Chondrocyte (in vitro differentiated cells): ENCODE measurements at places on chromosomes 2 and 18.

- no peak for DNase-seq
Measured at GRCh38 chr2:170822290-170823087, 5.8 kb downstream of the GAD1 start.

- DNase-seq = no peak
Measured at GRCh38 chr2:26300234-26300925, 45.6 kb upstream of the SELENOI start.

- no peak for DNase-seq
Measured at GRCh38 chr2:74584088-74584645, 29.6 kb downstream of the DOK1 start.

- DNase-seq = no peak
Measured at GRCh38 chr18:68861365-68861764, 63.5 kb downstream of the CCDC102B start.

- no peak for DNase-seq
Measured at GRCh38 chr2:61410185-61410584, 60.7 kb downstream of the USP34 start.

- no peak for DNase-seq
Measured at GRCh38 chr18:55370936-55371335, 217.1 kb downstream of the TCF4 start.

DNA sequence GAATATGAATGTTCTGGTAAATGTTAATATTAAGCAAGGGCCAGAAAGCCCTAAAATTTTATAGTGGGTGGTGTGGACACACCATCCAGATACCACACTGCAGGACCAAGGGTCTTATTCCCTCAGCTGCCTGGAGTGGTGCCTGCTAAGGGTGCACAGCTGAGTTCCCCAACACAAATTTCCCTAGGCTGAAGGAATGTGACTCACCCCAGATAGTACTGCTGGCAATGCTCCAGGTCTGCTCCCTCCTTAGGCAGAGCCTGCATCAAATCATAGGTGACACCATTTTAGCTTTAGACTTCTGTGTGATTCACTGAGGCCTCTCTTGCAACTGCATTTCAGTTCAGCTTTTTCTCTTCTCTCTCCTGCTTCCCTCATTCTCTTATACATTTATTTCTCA lies 321.1 kb downstream of the SATB2 start:
- no peak for DNase-seq

DNA sequence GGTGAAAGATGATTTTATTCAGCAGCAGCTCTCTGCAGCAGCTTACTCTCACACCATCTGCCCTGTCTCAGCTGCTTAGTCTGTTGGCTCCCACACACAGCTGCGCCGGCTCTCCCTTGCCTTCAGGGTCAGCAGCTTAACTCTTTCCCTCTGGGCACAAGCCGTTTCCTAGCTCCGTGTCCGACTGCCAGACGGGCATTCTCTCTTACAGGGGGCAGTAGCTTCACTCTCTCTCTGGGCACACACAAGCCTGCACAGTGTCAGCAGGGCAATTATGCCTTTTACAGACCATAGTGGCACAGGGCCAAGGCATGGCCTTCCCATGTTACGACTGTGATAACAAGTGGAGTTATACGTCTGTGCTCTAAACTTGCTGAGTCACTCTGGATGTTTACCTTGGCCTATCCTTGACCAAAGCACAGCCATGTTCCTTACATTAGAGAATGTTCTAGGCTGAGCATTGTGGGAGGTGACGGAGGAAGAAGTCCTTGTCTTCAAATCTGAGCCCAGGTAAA lies 31.7 kb downstream of the PCARE start:
- no peak for DNase-seq

DNA sequence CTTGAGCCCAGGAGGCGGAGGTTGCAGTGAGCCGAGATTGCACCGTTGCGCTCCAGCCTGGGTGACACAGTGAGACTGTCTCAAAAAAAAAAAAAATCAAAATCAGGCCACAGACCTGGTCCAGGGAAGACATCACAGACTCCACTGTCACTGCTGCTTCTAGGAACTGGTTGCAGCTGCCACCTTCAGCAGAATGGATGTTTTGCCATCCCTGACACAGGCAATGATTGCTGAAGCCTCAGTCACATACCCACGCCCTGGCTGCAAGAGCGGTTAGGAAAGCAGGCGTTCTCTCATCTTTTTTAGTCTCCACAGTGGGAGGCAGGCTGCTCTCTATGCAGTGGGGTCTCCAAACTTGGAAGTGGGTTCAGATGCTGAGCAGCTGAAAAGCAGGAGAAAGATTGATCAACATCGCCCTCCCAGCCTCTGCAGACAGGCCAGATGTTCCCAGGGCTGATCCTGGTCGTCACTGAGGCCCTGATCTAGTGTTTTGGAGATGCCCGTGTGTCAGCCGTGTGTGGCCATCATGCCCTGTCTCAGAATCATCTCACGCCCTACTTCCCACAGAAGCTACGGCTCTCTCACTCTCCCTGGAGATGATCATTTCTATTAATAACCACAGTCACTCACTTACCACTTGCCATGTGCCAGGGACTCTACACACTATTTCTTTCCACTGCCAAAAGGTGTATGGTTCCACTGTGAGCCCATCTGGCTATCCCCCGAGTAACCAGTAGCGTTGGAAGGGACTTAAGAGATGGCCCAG lies 91.8 kb downstream of the PLB1 start:
- no peak for DNase-seq

DNA sequence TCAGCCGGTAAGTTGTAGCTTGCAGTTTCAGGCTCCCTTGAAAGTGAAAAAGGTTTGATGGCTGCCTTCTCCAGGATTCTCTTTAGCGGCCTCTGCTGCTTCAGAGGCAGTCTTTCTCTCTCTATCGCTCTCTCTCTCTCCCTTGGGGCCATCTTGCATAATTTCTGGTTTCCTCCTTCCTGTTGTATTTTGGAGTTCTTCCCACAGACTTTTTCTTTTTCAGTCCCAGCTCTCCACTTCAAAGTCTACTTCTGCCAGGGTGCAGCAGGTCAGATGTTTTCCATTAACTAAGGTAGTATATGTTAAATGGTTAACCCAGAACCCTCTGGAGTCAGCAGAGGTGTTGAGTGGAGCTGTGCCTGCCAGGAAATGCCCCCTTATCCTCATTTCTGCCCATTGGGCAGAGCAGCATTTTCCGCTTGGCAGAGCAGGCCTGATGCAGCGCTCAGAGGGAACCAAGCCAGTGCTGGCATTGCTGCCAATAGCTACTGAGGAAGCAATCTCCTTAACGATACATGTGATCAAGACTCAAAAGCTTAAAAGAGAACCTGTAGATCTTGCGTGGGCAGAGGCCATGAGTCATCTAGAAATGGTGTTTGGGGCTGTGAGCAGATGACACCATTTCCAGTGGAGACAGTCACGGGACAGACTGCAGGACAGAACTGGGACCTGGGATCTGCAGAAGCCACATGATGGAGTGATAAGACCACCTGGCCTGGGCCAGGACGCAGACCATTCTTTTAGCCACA lies 20.8 kb downstream of the DBI start:
- no peak for DNase-seq

DNA sequence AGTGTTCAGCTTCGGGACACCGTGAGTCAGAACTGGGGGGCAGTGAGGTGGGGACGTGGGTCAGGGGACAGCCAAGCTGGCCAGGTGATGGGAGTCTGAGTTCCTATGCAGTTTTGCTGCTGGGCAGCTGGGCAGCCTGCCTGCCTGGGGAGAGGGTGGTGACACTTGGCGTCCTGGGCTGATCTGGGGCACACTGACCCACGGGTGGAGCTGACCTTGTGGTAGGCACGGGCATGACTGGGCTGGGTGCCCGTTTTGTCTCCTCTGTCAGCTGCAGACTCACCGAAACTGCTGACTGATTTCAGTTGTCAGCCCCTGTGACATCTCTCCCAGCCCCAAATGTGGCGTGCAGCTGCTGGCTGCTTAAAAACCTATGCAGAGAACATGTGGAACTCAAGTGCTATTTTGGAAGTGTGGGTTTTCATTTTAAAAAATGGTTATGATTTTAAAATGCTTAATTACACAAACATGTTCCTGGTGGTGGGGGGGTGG lies 32.6 kb upstream of the E2F6 start:
- DNase-seq = no peak

DNA sequence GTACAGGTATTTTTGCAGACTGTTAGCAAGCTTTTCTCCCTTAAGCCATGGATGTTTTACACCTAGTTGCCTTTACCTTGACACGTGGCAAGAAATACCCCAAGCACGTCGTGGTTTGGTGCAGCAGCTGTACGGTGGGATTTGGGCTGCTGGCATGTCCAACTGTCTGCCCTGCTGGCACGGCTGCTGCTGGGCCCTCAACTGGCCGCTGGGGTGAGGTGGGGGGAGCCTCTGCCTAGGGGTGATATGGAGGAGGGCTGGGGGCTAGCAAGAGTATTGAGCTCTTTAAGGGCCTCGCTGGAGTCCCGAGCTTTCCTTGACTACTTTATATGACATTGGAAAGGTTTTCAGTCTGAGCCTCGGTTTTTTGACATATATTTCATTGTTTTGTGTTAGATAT lies 41.6 kb downstream of the LPIN1 start:
- DNase-seq = no peak
